Choroid plexus epithelial cell (primary cell): ENCODE measurements at places on chromosomes 4 and X.

DNA sequence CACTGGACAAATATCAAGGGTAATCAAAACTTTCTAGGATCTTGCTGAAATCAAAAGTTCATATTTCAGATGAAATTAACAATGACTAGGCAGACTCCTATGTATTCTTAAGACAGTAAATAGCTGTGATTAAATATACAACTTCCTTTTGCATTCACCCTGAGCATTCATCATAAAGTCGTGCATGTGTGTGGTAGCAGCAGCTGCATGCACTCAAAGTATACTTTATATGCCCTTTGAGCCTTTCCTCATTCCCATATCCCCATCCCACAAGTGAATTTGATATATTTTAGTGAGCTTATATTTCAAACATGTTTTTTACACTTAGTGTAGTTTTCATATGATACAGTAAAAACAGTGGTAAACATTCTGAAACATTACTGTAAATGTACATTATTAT lies 959.0 kb downstream of the C4orf33 start:
- DNase-seq = no peak

- no peak for DNase-seq
Measured at GRCh38 chr4:13530823-13531624, 13.3 kb downstream of the NKX3-2 start.

DNA sequence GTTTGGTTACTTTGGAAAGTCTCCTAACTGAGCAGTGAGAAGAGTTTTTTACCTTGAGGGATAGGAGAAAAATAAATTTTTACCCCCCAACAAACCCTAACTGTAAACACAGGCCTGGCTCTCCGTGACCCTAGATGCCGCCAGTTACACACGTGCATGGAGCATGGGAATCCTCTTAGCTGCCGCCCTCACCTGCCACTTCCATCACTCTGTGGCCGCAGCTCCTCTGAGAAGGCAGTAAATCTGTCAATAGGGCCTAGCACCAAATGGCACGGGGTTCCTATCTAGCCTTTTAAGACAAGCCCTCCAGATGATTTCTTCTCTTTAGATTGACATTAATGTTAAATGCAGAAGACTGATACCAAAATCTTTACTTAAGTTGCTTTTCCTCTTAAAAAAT lies 330.3 kb upstream of the FAM241A start:
- DNase-seq = no peak

- DNase-seq = no peak
Measured at GRCh38 chrX:6227453-6227835, 1.2 kb downstream of the NLGN4X start.

- peak; percentile 75 for DNase-seq
Measured at GRCh38 chrX:47384502-47384901, 14.1 kb downstream of the ZNF157 start.
